ENCODE measurements at places on chromosomes 1 and 21. TPM values are rescaled to one million over a fixed set of nuclear protein-coding genes. Genes with fewer than 3 reads are reported as not detected.

The TEDDM1 gene
- total RNA-seq, result not detected

The ACKR1 gene
- total RNA-seq, result 12.6 TPM

The IGSF9 gene
- total RNA-seq, result 0.83 TPM

The GJA9 gene
- total RNA-seq, result not detected

The OPRD1 gene
- 0.76 TPM for total RNA-seq

The PROX1 gene
- 33.1 TPM for total RNA-seq

The RNF186 gene
- total RNA-seq, result 29.3 TPM

The LCE3D gene
- not detected for total RNA-seq

The MMP23B gene
- 3.9 TPM for total RNA-seq

The INSRR gene
- 0.05 TPM for total RNA-seq

The RIMS3 gene
- 2.7 TPM for total RNA-seq

The SLFNL1 gene
- total RNA-seq, result 0.38 TPM

The ST6GALNAC3 gene
- 0.35 TPM for total RNA-seq

The RIPPLY3 gene
- total RNA-seq, result 0.09 TPM

The LEFTY1 gene
- total RNA-seq, result 83.0 TPM

The SAMSN1 gene
- 0.12 TPM for total RNA-seq

The RBM11 gene
- total RNA-seq, result 0.37 TPM

The CD84 gene
- 2.6 TPM for total RNA-seq

The VN1R5 gene
- total RNA-seq, result not detected

The CD53 gene
- 1.6 TPM for total RNA-seq

The HES2 gene
- 0.03 TPM for total RNA-seq

The CYP4A22 gene
- total RNA-seq, result not detected

The KRTAP27-1 gene
- not detected for total RNA-seq

The CELA2A gene
- total RNA-seq, result 360 TPM

The SV2A gene
- 0.51 TPM for total RNA-seq

The KCNE1 gene
- total RNA-seq, result 0.25 TPM

The LYPLAL1 gene
- 14.8 TPM for total RNA-seq

The KDF1 gene
- total RNA-seq, result 9.6 TPM

The ADAMTS5 gene
- total RNA-seq, result 0.98 TPM

The NCMAP gene
- total RNA-seq, result 24.7 TPM

The ITGB2 gene
- 1.1 TPM for total RNA-seq

The GPR37L1 gene
- total RNA-seq, result 0.03 TPM

The PKP1 gene
- total RNA-seq, result 0.37 TPM

The KNCN gene
- not detected for total RNA-seq

The LRP8 gene
- total RNA-seq, result 1.1 TPM

The MRPL24 gene
- total RNA-seq, result 41.1 TPM

The FMO3 gene
- 1.7 TPM for total RNA-seq

The PM20D1 gene
- total RNA-seq, result 19.1 TPM

The TRIM46 gene
- total RNA-seq, result 0.32 TPM

The LMO4 gene
- total RNA-seq, result 28.7 TPM

The ANKRD45 gene
- 0.41 TPM for total RNA-seq

The EDARADD gene
- 4.1 TPM for total RNA-seq

The KMO gene
- 0.89 TPM for total RNA-seq

The BCAR3 gene
- 4.2 TPM for total RNA-seq

The FCAMR gene
- not detected for total RNA-seq

The HAO2 gene
- not detected for total RNA-seq

The MPZ gene
- 1.5 TPM for total RNA-seq

The CD1E gene
- total RNA-seq, result not detected

The RRP1 gene
- 12.4 TPM for total RNA-seq

The PTGFR gene
- 1.0 TPM for total RNA-seq

The SPRR2D gene
- not detected for total RNA-seq

The C1orf185 gene
- not detected for total RNA-seq

The SPAG17 gene
- total RNA-seq, result 1.1 TPM

Data from pancreas (tissue), 10 donors.